SJSA1 (cell line): ENCODE measurements at places on chromosomes 7 and 10. TPM values are rescaled to one million over a fixed set of nuclear protein-coding genes. Genes with fewer than 3 reads are reported as not detected.

DNA sequence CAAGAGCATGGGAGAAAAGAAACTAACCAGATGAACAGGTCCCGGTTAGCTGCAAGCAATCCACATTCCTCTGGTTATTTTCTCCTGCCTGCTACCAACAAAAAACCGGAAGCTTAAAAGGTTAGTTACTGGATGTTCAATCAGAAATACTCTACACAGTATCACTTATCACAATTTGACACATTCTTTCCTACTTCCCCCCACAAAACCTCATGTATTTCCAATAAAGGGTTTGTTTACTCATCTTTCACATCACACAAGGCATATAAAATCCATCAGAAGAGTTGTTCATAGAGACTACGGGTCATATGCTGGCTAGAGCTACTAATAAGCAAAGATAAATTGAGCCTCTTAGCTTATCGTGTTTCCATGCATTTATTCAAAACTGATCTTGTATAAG, 4.8 kb downstream of the SLC25A28 start:
- peaks cover 14% of the 10 kb centered on the region for H3K4me1 ChIP-seq
- H3K27me3 ChIP-seq: no peaks in the 10 kb centered on the region
- H3K36me3 ChIP-seq: peaks cover 65% of the 10 kb centered on the region
- H3K27ac ChIP-seq: no peak overlapping the region
- no peak for DNase-seq

DNA sequence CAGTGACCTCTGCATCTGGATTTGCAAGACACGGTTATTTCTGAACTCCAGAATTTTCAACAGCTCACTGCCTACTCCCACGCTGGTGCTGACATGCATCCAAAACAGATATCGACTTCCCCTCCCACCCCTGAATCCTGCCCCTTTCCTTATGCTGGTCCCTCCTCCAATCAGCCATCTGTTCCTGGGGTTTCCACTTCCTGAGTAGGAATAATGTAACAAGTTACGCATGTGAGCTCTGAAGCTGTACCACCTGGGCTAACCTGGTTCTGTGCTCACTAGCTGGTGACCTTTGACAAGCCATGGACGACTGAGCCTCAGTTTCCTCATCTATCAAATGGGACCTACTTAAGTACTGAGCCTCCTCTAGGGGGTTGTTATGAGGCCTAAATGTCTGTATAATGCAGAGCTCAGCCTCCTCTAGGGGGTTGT, 1.7 kb upstream of the NCAPG2 start:
- no peak overlapping the region for H3K27ac ChIP-seq
- peaks cover 27% of the 10 kb centered on the region for H3K4me1 ChIP-seq
- DNase-seq: no peak
- H3K27me3 ChIP-seq: no peaks in the 10 kb centered on the region
- no peak overlapping the region for H3K4me3 ChIP-seq
- H3K36me3 ChIP-seq: peaks cover 28% of the 10 kb centered on the region

GRCh38 chr10:125505648-125506047, 177.3 kb downstream of the TEX36 start:
- no peak overlapping the region for H3K27ac ChIP-seq
- no peak overlapping the region for H3K4me3 ChIP-seq
- H3K4me1 ChIP-seq: no peaks in the 10 kb centered on the region
- no peaks in the 10 kb centered on the region for H3K36me3 ChIP-seq
- no peak for DNase-seq

DNA sequence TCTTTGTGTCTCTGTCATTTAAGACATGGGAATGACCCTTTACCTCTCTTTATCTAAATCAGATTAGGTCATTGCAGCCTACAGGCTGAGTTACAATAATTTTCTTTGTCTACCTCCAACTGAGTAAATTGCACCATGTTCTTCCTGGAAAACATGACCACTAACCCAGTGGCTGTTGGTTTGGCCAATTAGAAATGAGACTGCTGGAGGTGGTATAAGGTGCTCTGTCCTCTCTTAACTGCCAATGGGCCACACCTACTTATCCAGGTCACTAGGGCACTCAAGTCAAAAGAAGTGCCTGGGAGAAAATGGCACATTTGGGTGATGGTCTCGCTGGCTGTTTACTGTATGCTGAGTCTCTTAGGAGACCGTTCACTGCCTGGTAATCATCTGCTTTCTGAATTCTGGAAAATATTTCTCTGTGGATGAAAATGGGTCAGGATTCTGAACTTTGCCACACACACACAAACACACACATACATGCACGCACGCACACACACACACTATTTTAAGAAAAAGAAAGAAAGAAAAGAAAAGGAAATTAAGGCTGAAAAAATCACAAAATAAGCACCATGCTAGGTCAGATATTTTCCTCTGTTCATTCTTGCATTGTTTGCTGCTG, 16.4 kb downstream of the STAMBPL1 start:
- DNase-seq: no peak
- H3K4me1 ChIP-seq: peaks cover 65% of the 10 kb centered on the region
- H3K27me3 ChIP-seq: no peaks in the 10 kb centered on the region
- H3K4me3 ChIP-seq: no peak overlapping the region

DNA sequence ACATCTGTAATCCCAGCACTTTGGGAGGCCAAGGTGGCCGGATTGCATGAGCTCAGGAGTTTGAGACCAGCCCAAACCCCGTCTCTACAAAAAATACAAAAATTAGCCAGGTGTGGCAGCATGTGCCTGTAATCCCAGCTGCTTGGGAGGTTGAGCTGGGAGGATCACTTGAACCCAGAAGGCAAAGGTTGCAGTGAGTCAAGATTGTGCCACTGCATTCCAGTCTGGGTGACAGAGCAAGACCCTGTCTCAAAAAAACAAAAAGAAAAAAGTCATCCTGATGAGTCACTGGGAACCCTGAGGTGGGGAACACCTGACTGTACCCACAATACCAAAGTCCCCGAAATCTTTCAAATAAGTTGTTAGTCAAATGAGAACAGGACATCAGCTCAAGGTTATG, 80.0 kb downstream of the NEBL start:
- no peak overlapping the region for H3K27ac ChIP-seq
- DNase-seq: no peak
- no peak overlapping the region for H3K4me3 ChIP-seq
- no peaks in the 10 kb centered on the region for H3K27me3 ChIP-seq
- H3K36me3 ChIP-seq: no peaks in the 10 kb centered on the region

DNA sequence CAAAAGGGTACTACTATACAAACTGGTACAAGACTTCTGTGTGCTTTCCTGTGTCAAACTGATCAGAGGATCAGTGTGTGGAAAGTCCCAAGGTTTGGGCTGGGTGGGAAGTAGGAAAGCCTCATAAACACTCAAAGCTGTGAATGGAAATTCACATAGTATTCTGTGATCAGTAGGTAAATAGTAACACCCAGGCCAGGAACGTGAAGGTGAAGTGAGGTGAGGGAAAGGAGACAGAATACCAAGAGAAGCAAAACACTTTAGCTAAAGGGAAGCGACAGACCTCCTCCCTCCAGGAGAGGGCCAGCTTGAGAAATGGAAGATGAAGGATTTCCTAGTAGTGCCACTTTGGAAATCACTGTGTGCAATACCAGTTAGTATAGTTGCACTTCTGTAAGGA, 451.9 kb downstream of the KCNMA1 start:
- no peaks in the 10 kb centered on the region for H3K27me3 ChIP-seq
- DNase-seq: no peak
- no peaks in the 10 kb centered on the region; the same call in 1 of the 2 replicates for H3K4me1 ChIP-seq

DNA sequence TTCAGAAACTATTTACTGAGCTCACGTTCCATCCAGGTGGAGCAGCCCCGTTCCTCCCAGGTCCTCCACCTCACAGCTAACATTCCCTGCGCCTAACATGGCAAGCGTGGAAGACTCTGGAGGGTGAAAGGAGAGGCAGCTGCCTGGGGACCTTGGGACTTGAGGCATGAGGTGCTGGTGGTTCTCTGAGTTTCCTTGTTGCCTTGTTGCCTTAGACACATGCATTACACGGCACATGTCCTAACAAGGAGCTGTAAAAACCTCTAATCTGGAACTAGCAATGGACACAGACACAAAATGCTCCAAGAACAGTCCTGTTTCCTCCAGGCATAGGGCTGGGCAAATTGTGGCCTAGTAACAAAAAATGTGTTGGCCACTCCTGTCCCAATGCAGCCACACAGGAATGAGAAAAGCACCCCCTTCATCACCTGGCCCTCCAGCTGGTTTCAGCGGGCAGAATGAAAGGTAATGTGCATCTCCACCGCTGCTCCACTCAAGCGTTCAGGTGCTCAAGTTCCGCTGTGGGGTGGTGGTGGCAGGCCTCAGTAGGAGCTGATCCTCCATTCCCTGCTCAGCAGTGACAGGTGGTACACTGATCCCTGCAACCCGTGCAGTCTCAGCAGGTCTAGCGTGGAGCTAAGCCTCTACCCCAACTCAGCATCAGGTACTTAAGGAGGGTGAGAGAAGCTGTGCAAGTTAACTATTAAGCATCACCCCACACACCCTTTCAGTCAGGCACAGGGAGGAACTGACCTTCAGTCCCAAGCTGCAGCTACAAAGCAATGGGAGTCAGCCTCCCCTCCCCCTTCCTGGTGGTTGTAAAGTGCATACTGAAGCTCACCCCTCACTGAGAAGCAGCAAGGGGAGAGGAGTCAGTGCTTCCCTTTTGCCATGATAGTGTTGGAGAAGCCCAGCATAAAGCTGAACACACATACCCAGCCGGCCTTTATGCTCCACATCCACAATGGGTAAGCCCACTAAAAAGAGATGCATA, 382.8 kb downstream of the SDK1 start:
- H3K27ac ChIP-seq: no peak overlapping the region
- no peaks in the 10 kb centered on the region for H3K27me3 ChIP-seq
- no peak overlapping the region for H3K4me3 ChIP-seq
- H3K4me1 ChIP-seq: no peaks in the 10 kb centered on the region
- no peaks in the 10 kb centered on the region; the same call in 1 of the 2 replicates for H3K36me3 ChIP-seq
- no peak for DNase-seq

GRCh38 chr7:149670288-149670687, 103.1 kb downstream of the ZNF467 start:
- H3K27me3 ChIP-seq: no peaks in the 10 kb centered on the region
- no peaks in the 10 kb centered on the region for H3K4me1 ChIP-seq
- H3K4me3 ChIP-seq: no peak overlapping the region
- H3K27ac ChIP-seq: no peak overlapping the region

DNA sequence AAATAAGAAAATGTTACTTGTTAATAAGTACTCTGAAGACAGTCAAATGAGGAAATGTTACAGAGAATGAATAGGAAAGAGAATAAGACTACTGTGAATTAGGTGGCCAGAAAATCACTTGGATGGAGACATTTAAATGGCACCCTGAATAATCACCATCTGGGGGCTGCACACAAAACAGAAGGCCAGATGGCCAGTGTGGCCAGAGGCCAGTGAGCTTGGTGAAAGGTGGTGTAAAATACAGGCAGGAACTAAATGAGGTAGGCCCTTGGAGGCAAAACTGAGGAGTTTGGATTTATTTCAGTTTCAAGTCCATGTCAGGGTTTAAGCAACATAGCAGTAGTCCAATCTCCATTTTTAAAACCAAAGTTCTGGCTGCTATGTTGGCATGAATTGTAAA, 126.7 kb downstream of the TSPAN12 start:
- no peak overlapping the region for H3K4me3 ChIP-seq
- no peaks in the 10 kb centered on the region for H3K4me1 ChIP-seq
- peaks cover 8% of the 10 kb centered on the region; the same call in 1 of the 2 replicates for H3K27me3 ChIP-seq
- no peak for DNase-seq
- H3K36me3 ChIP-seq: no peaks in the 10 kb centered on the region

GATA3 gene
- total RNA-seq: not detected in 2 replicates

STOX1 gene
- 0.39 and 1.6 TPM in 2 replicates for total RNA-seq

LIPJ gene
- not detected in 2 replicates for total RNA-seq

ATRNL1 gene
- 32.1 and 36.2 TPM in 2 replicates for total RNA-seq
